ENCODE measurements at places on chromosomes 2 and 18. TPM values are rescaled to one million over a fixed set of nuclear protein-coding genes. Genes with fewer than 3 reads are reported as not detected.

Gene COL5A2
- 73.8 TPM for total RNA-seq

Gene MDH1
- total RNA-seq: 245 TPM

Gene CROCC2
- total RNA-seq: not detected

Gene RGPD3
- total RNA-seq: 0.10 TPM

Gene OTOF
- 0.07 TPM for total RNA-seq

Gene EML4
- total RNA-seq: 21.0 TPM

Gene ALPG
- 0.22 TPM for total RNA-seq

Gene C2orf92
- 1.1 TPM for total RNA-seq

Gene GPR39
- 9.9 TPM for total RNA-seq

Gene ANKRD36
- 6.0 TPM for total RNA-seq

Gene MEP1B
- 0.06 TPM for total RNA-seq

Gene RTP5
- total RNA-seq: not detected

Gene ZSWIM2
- total RNA-seq: not detected

Gene NEU4
- 0.14 TPM for total RNA-seq

Gene SERPINB2
- not detected for total RNA-seq

All from A549 treated with RU486 at 1 μM for 4 hours (cell line).